ENCODE measurements at places on chromosomes 5 and 9. TPM values are rescaled to one million over a fixed set of nuclear protein-coding genes. Genes with fewer than 3 reads are reported as not detected.

Gene CER1
- not detected for total RNA-seq

Gene RASEF
- not detected for total RNA-seq

Gene IL7R
- total RNA-seq = 19.6 TPM

Gene PCDHGA11
- total RNA-seq = 8.4 TPM

Gene ZCCHC10
- total RNA-seq = 7.6 TPM

Gene TRIP13
- 48.1 TPM for total RNA-seq

Gene IFNA16
- not detected for total RNA-seq

Gene LHX3
- not detected for total RNA-seq

Gene TUSC1
- total RNA-seq = 6.9 TPM
